ENCODE measurements at places on chromosomes 11 and 22. TPM values are rescaled to one million over a fixed set of nuclear protein-coding genes. Genes with fewer than 3 reads are reported as not detected.

- no peaks in the 10 kb centered on the region for H3K36me3 ChIP-seq
- H3K27me3 ChIP-seq, result no peaks in the 10 kb centered on the region
- H3K27ac ChIP-seq, result no peak overlapping the region
- H3K4me1 ChIP-seq, result no peaks in the 10 kb centered on the region
- H3K4me3 ChIP-seq, result no peak overlapping the region
Measured at GRCh38 chr11:103970701-103971249, 65.7 kb upstream of the DDI1 start.

DNA sequence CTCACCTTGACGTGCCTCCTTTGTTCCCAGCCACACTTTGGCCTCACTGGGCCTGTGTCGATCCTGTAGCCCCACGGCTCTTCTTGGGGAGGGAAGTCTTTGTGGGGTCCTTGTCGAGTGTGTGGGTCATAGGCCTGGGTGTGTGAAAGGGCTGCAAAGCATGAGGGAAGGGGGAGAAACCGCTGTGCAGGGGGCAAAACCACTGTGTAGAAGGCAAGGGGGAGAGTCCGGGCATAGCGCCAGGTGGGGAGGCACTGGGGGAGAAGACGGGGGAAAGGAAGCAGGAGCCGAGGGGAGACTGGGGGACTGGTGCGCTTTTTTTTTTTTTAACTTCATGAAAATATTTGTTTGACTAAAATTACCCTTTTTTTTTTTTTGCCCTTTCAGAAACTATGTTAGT is 65.1 kb upstream of the RASD2 start:
- H3K4me1 ChIP-seq, result peaks cover 3% of the 10 kb centered on the region
- no peak for DNase-seq
- H3K36me3 ChIP-seq, result peaks cover 4% of the 10 kb centered on the region
- H3K27me3 ChIP-seq, result peaks cover 39% of the 10 kb centered on the region

DNA sequence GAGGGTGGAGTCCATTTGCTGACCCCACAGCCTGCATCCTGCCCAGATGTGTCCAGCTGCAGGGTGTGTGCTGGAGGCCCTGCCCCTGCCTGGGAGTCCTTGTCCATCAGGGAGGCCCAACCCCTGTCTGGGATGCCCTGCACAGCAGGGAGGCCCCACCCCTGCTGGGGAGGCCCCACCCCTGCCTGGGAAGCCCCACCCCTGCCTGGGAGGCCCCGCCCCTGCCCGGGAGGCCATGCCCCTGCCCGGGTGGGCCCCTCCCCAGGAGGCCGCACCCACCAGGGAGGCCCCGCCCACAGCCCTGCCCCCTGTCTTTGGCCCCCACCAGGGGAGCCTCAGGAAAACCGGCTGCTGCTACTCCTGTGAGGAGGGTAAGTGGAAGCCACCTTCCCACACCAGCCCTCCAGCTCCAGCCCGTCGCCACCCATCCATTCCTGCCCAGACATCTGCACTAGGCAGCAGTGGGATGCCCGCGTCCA is 37.2 kb downstream of the MUC5B start:
- H3K27ac ChIP-seq, result no peak overlapping the region
- H3K4me1 ChIP-seq, result peaks cover 7% of the 10 kb centered on the region
- peak; percentile 62 for DNase-seq
- H3K27me3 ChIP-seq, result no peaks in the 10 kb centered on the region
- H3K36me3 ChIP-seq, result peaks cover 8% of the 10 kb centered on the region

TMEM138 gene
- 42.0 TPM for total RNA-seq

RNF215 gene
- 8.4 TPM for total RNA-seq

Data from activated T-cell treated with anti-CD3 and anti-CD28 coated beads, Interleukin-2, amount 50 U/mL, for 72 hours (primary cell).